ENCODE measurements at places on chromosomes 6 and 20. TPM values are rescaled to one million over a fixed set of nuclear protein-coding genes. Genes with fewer than 3 reads are reported as not detected.
A peak's percentile ranks its signal among the peaks of the same experiment; 100 is the strongest.

GRCh38 chr6:139587469-139587868 is 213.0 kb upstream of the CITED2 start:
- no peak overlapping the region for H3K4me3 ChIP-seq
- H3K27ac ChIP-seq: no peak overlapping the region
- H3K27me3 ChIP-seq: no peaks in the 10 kb centered on the region

GRCh38 chr20:58642441-58642840 is 8.6 kb upstream of the STX16 start:
- no peaks in the 10 kb centered on the region for H3K4me1 ChIP-seq
- no peaks in the 10 kb centered on the region for H3K27me3 ChIP-seq
- no peak overlapping the region for H3K27ac ChIP-seq
- DNase-seq: peak; percentile 26
- H3K4me3 ChIP-seq: no peak overlapping the region

DNA sequence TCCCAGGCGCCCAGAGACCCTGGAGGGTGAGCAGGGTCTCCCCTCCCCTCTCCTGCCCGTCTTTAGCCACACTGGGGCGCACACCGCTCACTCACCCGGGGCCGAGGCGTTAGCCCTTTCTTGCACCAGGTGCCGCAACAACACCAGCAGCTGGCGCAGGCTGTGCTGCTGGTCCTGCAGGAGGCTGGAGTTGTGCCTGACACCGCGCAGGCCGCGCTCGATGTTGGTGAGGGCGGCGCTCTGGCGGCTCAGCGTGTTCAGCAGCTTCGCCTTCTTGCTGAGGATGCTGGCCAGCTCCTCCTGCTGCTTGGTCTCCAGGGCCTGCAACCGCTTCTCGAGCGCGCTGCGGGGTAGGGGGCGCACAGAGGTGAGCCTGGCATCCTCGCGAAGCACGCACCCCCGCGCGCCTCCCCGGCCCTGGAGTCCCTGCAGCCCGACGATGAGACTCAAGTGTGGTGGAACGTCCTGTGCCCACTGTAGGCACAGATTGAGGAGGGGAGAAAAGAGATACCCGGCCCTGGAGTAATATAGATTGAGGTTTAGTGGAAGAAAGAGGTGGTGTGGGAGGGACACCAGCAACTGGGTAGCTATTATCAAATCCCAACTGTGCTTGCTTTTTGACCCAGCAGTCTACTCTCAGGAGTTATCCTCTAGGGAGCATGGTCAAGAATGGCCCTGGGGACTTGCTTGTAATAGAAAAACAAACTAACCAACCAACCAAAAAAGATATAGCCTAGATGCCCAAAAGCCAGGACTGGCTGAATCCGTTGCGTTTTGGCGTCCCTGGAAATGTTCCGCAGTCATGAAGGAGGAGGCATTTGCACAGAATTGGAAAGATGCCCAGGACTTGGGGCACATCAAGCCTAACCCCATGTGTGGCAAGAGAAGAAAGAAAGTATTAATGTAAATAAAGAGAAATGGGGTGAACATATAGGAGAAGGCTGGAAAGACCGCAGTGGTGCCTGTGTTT is 30.9 kb downstream of the ANGPT4 start:
- H3K4me3 ChIP-seq: no peak overlapping the region
- H3K27me3 ChIP-seq: peaks cover 24% of the 10 kb centered on the region
- H3K4me1 ChIP-seq: no peaks in the 10 kb centered on the region
- no peak overlapping the region for H3K27ac ChIP-seq
- peak; percentile 96 for DNase-seq

DNA sequence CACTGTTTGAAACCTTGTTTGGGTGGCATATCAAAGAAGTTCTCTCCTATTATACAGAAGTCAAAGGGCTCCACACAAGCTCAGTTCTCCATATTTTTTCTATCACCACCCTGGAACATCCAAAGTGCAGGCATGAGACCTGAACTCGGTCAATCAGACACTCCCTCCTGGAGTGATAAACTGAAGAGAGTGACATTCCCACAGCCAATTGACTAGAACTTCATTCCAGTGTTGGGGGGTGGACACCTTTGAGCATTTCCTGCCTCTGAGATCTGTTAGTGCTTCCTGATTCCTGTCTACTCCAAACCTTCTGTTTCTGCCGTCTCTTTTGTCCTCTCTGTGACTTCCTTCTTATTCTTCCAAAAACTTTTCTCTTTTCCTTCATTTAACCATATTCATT is 220.7 kb upstream of the NOX3 start:
- H3K27me3 ChIP-seq: no peaks in the 10 kb centered on the region
- H3K36me3 ChIP-seq: no peaks in the 10 kb centered on the region
- no peak overlapping the region for H3K4me3 ChIP-seq
- no peak for DNase-seq

- no peak overlapping the region for H3K4me3 ChIP-seq
- no peaks in the 10 kb centered on the region for H3K36me3 ChIP-seq
- H3K27ac ChIP-seq: no peak overlapping the region
- no peak for DNase-seq
- H3K27me3 ChIP-seq: no peaks in the 10 kb centered on the region
- H3K4me1 ChIP-seq: no peaks in the 10 kb centered on the region
Measured at GRCh38 chr6:42154461-42155209, 12.2 kb upstream of the C6orf132 start.

DNA sequence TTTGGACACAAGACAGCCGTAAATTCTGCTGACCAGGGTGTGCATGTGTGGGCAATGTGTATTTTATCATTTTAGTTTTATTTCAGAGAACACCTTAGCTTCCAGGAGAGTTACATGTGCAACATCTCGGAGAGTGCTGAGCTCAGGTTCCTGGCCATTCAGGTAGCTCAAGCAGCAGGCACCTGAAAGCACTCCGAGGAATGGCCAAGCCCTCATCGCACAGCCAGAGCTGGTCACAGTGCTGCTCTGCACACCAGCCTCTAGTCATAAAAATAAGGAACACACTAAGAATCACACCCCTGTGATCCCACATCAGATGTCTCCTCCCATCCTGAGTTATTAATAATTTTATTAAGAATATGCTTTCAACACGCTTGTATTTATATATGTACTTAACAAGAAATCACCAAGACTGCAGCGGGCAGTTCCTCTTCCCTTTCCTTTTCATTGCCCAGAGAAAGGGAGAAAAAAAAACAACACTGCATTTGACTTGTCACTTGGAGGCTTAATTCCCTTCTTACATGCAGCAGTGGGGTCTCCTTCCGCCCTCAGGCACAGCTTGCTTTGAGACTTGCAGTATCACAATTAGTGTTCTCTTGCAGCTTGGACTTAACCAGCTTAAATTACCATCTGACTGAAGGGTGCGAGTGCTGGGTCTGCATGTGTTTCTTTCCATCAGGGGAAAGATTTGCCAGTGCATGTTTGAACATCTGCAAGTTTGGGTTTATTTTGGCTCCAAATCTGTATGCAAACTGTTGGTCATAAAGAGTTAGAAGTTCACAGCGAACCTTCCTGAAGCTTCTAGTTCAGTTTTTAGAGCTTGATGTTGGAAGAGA is 36.0 kb upstream of the IRF4 start:
- no peak overlapping the region for H3K27ac ChIP-seq
- no peaks in the 10 kb centered on the region for H3K27me3 ChIP-seq
- no peak for DNase-seq
- no peaks in the 10 kb centered on the region for H3K4me1 ChIP-seq

GRCh38 chr20:44970243-44970757 is 4.0 kb downstream of the STK4 start:
- H3K4me3 ChIP-seq: no peak overlapping the region
- H3K4me1 ChIP-seq: peaks cover 8% of the 10 kb centered on the region
- no peak for DNase-seq
- no peak overlapping the region for H3K27ac ChIP-seq

GRCh38 chr20:44006578-44006977 is 91.9 kb downstream of the TOX2 start:
- H3K36me3 ChIP-seq: no peaks in the 10 kb centered on the region
- no peak overlapping the region for H3K4me3 ChIP-seq
- no peak overlapping the region for H3K27ac ChIP-seq

GRCh38 chr6:111761783-111762312 is 111.4 kb downstream of the FYN start:
- no peaks in the 10 kb centered on the region for H3K27me3 ChIP-seq
- no peak overlapping the region for H3K4me3 ChIP-seq
- no peak for DNase-seq
- H3K4me1 ChIP-seq: peaks cover 10% of the 10 kb centered on the region
- H3K36me3 ChIP-seq: no peaks in the 10 kb centered on the region

- no peaks in the 10 kb centered on the region for H3K27me3 ChIP-seq
- DNase-seq: no peak
- peaks cover 9% of the 10 kb centered on the region for H3K36me3 ChIP-seq
Measured at GRCh38 chr6:35489066-35489465, 7.8 kb downstream of the TEAD3 start.

- no peak for DNase-seq
- no peak overlapping the region for H3K27ac ChIP-seq
- H3K4me1 ChIP-seq: no peaks in the 10 kb centered on the region
- no peaks in the 10 kb centered on the region for H3K27me3 ChIP-seq
- H3K36me3 ChIP-seq: no peaks in the 10 kb centered on the region
Measured at GRCh38 chr6:1739220-1739619, 129.5 kb downstream of the FOXC1 start.

DNA sequence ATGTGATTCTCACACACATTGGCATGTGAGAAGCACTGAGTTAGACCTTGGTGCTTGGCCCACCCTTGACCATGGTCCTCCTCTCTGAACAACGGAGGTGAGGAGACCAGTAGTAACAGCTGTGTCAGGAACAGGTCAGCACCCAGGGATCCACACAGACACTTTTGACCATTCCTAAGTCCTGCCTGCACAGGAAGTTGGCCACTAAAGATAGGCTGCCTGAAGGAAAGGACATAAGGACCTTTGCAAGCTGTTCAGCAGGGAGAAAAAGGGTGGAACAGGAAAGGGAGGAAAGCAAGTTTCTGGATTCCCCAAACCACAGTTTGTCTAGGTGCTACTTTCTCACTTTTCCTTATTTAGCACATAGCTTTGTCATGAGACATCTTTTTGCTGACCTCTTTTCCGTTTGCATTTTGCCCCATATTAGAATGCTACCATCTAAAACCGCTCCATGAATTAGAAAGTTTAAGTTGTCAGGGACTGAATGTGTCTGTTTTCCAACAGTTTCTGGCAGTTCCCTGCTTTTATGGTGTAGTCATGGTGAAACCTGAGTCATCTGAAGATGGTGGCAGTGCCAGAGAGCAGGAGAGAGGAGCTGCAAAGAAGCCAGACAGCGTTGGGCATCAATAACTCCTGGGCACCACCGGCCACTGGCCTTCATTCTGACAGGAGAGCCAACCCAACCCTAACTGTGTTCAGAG is 1.1 kb upstream of the CD109 start:
- H3K27ac ChIP-seq: no peak overlapping the region
- no peaks in the 10 kb centered on the region for H3K36me3 ChIP-seq
- H3K27me3 ChIP-seq: peaks cover 7% of the 10 kb centered on the region
- peak; percentile 48 for DNase-seq
- no peak overlapping the region for H3K4me3 ChIP-seq
- no peaks in the 10 kb centered on the region for H3K4me1 ChIP-seq

GRCh38 chr6:24780206-24780605 is 5.5 kb downstream of the GMNN start:
- no peaks in the 10 kb centered on the region for H3K4me1 ChIP-seq
- H3K27me3 ChIP-seq: no peaks in the 10 kb centered on the region
- no peak overlapping the region for H3K4me3 ChIP-seq
- no peak for DNase-seq
- peaks cover 61% of the 10 kb centered on the region for H3K36me3 ChIP-seq

GRCh38 chr6:35683267-35683666 is 5.4 kb downstream of the FKBP5 start:
- no peak overlapping the region for H3K27ac ChIP-seq
- H3K4me1 ChIP-seq: peaks cover 4% of the 10 kb centered on the region
- no peak overlapping the region for H3K4me3 ChIP-seq
- H3K27me3 ChIP-seq: peaks cover 12% of the 10 kb centered on the region

GRCh38 chr6:106555767-106556166 is 73.5 kb downstream of the RTN4IP1 start:
- H3K27ac ChIP-seq: no peak overlapping the region
- H3K4me1 ChIP-seq: no peaks in the 10 kb centered on the region
- H3K27me3 ChIP-seq: no peaks in the 10 kb centered on the region
- no peak for DNase-seq

- H3K27ac ChIP-seq: no peak overlapping the region
- H3K4me1 ChIP-seq: no peaks in the 10 kb centered on the region
- no peaks in the 10 kb centered on the region for H3K36me3 ChIP-seq
- no peaks in the 10 kb centered on the region for H3K27me3 ChIP-seq
- no peak overlapping the region for H3K4me3 ChIP-seq
Measured at GRCh38 chr6:132693478-132693877, 20.4 kb downstream of the VNN1 start.

GRCh38 chr6:88865275-88865674 is 98.1 kb downstream of the RNGTT start:
- no peak for DNase-seq
- peaks cover 6% of the 10 kb centered on the region for H3K36me3 ChIP-seq
- no peak overlapping the region for H3K27ac ChIP-seq
- H3K27me3 ChIP-seq: no peaks in the 10 kb centered on the region
- H3K4me3 ChIP-seq: no peak overlapping the region

DNA sequence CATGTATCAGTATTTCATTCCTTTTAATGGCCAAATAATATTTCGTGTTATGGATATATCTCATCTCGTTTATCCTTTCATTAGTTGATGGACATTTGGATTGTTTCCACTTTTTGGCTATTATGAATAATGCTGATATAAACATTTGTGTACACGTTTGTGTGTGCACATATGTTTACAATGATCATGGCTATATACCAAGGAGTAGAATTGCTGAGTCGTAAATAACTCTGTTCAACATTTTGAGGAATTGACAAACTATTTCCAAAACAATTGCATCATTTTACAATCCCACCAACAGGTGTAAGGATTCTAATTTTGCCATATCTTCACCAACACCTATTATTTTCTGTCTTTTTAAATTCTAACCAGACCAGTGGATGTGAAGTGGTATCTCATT is 26.3 kb upstream of the PNRC1 start:
- no peaks in the 10 kb centered on the region for H3K4me1 ChIP-seq
- no peak overlapping the region for H3K27ac ChIP-seq
- no peaks in the 10 kb centered on the region for H3K36me3 ChIP-seq

DNA sequence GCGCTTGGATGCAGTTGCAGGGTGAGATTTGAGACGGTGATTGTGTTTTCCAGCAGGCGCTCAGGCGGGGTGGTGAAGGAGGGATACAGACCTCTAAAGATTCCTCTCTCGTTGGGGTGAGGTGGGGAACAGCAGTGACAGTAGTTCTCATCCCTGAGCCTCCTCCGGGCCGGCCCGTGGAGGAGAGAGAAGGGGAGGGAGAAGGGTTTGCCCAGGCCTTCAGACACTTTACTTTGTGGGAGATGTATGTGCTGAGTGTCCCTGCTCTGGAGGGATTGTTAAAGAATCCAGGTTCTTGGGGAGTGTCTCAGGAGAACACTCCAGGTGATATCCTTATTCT is 41.0 kb downstream of the PSMB9 start:
- no peaks in the 10 kb centered on the region for H3K27me3 ChIP-seq
- H3K4me3 ChIP-seq: peak overlapping the region; percentile 94
- peaks cover 5% of the 10 kb centered on the region for H3K4me1 ChIP-seq
- DNase-seq: no peak
- H3K36me3 ChIP-seq: no peaks in the 10 kb centered on the region
- no peak overlapping the region for H3K27ac ChIP-seq

- no peaks in the 10 kb centered on the region for H3K27me3 ChIP-seq
- no peak for DNase-seq
- no peak overlapping the region for H3K4me3 ChIP-seq
- peaks cover 9% of the 10 kb centered on the region for H3K4me1 ChIP-seq
- H3K36me3 ChIP-seq: no peaks in the 10 kb centered on the region
Measured at GRCh38 chr6:139967497-139967896, 593.0 kb upstream of the CITED2 start.

GRCh38 chr6:130218134-130218533 is 4.6 kb downstream of the SAMD3 start:
- H3K4me1 ChIP-seq: no peaks in the 10 kb centered on the region
- no peaks in the 10 kb centered on the region for H3K27me3 ChIP-seq
- H3K4me3 ChIP-seq: peak overlapping the region; percentile 51

Gene PAX1
- total RNA-seq: not detected

Gene IRF4
- total RNA-seq: 0.18 TPM

Gene FAM217A
- not detected for total RNA-seq

Gene CNBD2
- 1.9 TPM for total RNA-seq

Gene DAAM2
- 1.2 TPM for total RNA-seq

Measured in endodermal cell (in vitro differentiated cells).